Foreskin keratinocyte (primary cell): ENCODE measurements at places on chromosomes 7 and 10. TPM values are rescaled to one million over a fixed set of nuclear protein-coding genes. Genes with fewer than 3 reads are reported as not detected.

DNA sequence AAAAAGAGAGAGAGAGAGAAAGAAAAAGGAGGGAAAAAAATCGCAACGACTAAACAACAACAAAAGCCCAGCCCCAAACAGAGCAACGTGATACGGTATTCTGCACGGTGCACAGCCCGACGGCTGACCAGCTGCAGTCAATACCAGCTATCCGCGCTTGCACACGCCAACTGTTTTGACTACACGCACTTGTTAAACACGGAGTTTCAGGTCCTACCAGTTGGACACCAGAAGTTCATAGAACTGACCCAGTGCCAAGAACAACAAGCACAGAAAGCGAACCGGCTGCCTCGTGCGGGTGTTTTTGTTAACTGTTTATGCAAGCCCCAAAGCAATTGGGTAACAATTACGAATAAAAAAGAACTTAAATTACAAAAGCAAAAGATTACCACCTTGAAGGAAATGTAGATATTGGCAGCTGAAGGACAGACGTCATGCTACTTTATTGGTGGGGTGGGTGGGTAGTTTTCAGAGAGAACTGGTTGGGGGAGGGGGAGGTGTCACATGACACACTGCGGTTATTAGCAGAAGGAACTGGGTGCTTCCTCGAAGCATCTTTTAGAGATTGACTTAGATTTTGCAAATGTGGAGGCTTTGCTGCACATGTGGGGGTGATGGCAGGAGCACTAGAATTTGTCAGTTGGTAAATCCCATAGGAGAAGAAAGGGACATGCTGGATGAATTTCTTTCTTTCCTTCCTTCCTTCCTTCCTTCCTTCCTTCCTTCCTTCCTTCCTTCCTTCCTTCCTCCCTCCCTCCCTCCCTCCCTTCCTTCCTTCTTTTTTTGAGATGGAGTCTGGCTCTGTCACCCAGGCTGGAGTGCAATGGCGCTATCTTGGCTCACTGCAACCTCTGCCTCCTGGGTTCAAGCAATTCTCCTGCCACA is 110.6 kb upstream of the EFCAB10 start:
- DNase-seq: no peak

GRCh38 chr7:113794573-113794972 is 124.2 kb downstream of the PPP1R3A start:
- DNase-seq: no peak

Gene MMD2
- total RNA-seq: not detected in 2 replicates

DNA sequence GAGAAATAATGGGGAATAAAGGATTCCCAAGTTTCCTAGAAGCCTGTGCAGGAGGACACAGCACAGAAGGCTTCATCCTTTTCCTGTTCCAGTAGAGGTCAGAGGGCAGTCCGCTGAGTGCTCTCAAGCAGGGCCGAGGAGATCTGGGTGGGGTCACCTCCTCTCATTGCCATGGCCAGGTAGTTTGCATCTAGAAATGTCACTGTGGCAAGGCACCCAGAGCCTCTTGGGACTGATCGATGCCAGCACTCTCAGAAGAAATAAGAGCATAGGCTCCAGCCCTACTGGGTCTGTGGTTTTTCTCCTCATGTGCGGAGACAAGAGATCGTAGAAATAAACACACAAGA is 7.9 kb downstream of the NUB1 start:
- DNase-seq: no peak

GRCh38 chr7:33698041-33698440 is 207.3 kb upstream of the BMPER start:
- no peak for DNase-seq

DNA sequence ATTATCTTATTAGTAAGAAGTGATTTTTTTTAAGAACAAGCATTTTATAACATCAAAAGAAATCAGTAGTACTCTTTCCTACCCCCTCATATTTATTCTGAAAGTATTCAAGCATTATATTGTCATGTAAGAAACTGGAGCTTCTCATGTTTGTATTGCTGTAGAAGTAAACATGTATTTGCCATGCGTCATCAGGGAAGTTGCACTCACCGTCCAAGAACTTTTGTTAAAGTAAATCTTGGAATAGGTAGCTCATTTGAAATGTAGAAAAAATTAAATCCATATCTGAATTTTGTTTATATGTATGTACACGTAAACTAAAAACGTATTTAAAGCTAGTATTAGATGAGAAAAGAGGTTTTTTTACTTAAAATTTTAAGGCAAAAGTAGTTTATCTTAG is 96.8 kb downstream of the PTEN start:
- DNase-seq: no peak

DNA sequence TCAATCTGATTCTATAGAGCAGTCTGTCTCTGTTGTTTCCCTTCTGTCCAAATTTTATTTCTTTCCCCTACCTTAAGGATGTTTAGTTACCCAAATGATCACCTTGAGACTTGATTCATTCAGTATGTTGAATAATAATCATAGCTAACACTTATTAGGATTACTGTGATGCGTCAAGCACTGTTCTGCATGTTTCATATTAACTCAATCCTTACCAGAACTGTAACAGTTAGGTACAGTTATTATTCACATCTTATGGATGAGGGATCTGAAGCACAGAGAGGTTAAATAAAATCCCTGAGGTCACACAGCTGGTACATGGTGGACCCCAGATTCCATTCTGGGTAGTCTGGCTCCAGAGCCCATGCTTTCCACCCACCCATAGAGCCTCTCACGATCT is 97.9 kb upstream of the SAMD8 start:
- no peak for DNase-seq
